ENCODE measurements at places on chromosomes 5 and 9.
A peak's percentile ranks its signal among the peaks of the same experiment; 100 is the strongest.

DNA sequence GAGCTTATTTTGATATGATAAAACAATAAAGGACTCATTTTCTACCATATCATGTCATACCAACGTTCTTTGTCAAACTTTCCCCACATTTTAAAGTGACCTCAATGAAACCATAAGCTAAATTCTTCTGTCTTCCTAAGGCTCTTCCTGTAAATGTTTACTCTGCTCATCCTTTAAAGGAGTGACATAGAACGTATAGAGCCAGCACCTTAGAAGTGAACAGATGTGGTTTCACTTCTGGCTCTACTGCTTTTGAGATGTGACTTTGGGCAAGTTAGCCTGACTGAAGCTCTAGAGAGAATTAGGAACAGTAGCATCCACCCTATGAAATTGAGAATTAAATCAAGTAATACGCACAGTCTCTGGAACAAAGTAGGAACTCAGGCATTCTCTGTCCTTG, 24.1 kb downstream of the SAR1B start:
- DNase-seq, result no peak

- no peak for DNase-seq
Observed at GRCh38 chr5:26326153-26326759, 712.1 kb downstream of the CDH9 start.

GRCh38 chr5:54742417-54742891, 224.9 kb downstream of the SNX18 start:
- no peak for DNase-seq

DNA sequence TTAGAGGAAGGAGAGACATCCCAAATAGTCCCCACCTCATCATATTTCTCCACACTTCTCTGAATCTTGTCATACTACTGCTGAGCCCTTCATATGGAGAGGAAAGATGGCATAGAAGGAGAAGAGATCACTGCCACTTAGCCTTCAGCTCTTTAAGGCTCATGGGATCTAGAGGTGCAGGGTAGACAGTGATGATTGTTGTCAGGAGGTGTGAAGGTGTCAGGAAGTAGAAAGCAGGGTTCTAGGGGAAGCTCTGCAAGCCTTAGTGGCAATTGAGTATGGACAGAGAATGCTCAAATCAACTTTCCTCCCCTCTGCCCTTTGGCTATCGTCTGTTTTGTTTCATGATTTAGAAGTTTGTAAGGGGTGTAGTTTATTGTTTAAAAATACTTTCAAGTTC, 505.7 kb downstream of the ZNF608 start:
- no peak for DNase-seq

GRCh38 chr5:156411185-156411613, 84.2 kb downstream of the SGCD start:
- no peak for DNase-seq

DNA sequence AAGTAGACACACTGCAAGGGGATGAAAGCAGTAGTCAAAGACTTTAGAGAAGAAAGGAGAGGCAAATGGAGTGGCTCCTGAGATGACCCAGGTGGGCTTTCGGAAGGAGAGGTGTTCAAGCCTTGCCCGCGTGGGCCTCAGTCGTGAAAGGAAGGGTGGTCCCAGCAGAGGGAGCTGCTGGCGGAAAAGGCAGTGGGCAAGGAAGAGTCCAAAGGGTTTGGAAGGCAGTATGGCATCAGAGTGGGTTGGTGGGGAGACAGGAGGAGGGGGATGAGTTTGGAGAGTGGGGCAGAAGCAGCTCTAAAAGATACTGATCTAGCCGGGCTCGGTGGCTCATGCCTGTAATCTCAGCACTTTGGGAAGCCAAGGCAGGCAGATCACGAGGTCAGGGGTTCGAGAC, 165.4 kb downstream of the GOLPH3 start:
- DNase-seq, result no peak

GRCh38 chr5:74372502-74373064, 267.9 kb downstream of the ENC1 start:
- DNase-seq, result no peak

DNA sequence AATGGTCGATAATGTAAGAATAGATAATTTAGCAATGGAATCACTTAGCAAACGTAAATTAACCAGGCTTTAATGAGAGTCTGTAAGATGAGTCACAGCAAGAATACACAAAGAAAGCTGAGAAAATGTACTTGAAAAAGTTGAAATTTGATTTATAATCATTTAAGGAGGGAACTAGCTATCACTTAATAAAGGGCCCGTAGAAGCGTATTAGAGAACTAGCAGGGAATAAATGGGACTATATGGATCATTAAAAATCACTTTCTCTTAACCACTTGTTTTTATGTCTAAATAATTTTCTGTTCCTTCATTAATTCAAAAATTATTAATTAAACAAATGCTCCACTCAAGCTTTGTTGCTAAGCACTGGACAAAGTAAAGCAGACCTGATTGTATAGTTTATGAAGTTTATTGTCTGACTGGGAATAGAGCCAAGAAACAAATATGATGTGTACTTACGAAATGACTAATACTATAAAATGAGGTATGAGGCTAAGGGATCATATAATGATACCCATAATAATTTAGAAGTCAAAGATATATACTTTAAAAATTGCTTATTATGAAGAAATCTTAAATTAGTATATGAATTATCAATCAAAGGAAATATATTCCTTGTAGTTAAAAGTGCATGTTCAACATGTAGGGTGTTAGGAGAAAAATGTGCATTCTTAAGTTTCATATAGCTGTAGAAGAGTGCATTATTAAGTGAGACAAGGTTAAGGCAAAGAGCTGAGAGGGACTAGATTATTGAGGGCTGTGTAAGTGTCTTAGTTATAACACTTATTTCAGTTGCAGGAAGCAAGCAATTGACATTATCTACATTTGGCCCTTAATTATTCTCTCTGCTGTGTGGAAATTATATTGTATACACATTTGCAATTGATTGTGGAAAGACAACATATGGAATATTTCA, 196.8 kb downstream of the PRDM9 start:
- DNase-seq, result no peak

DNA sequence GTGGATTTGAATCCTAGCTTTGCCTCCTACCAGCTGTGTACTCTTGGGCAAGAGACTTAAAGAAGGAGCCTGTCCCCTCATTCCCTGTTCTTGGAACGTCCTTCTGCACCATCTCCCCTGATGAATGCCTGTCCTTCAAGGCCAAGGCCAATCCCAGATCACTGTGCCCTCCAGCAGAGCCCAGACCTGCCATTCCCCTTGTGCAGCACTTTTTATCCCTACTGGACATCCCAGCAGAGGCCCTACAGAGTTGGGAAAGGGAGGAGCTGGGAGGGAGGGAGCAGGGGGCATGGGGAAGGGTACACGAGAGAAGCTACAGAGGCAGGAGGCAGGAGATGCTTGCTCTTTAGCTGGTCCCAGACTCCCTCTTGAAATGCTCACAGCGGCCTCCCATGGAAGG, 223.9 kb downstream of the PBX3 start:
- DNase-seq, result no peak

DNA sequence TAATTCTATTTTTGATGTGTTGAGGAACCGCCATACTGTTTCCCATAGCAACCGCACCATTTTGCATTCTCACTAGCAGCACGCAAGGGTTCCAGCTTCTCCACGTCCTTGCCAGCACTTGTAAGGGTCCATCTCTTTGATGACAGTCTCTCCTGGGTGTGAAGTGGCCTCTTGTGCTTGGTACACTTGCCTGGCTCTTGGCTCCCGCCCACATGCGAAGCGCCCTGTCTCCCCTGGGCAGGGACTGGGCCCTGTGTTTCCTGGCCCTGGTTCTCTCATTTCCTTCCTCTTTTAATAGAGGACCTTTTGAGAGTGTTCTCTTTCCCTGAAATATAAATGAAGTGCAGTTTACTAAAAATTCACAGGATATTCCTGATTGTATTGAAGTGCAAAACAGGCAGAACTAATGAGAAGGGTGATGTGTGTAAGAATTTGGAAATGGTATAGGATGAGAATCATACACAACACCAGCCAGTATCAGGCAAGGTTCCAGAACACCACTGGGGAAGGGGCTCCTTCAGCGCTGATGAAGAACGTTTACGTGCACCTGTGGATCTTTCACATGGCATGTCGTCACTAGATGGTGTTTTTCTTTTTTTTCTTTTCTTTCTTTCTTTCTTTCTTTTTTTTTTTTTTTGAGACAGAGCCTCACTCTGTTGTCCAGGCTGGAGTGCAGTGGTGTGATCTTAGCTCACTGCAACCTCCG, 73.0 kb downstream of the EHMT1 start:
- DNase-seq, result peak; percentile 66

- peak; percentile 74 for DNase-seq
Observed at GRCh38 chr9:105859428-105860091, 165.2 kb downstream of the TMEM38B start.

GRCh38 chr5:156042726-156043125, 284.2 kb upstream of the SGCD start:
- no peak for DNase-seq

GRCh38 chr9:128244837-128245231, 31.0 kb downstream of the GOLGA2 start:
- DNase-seq, result peak; percentile 38

GRCh38 chr5:93512799-93513198, 68.2 kb downstream of the NR2F1-AS1 start:
- DNase-seq, result no peak

DNA sequence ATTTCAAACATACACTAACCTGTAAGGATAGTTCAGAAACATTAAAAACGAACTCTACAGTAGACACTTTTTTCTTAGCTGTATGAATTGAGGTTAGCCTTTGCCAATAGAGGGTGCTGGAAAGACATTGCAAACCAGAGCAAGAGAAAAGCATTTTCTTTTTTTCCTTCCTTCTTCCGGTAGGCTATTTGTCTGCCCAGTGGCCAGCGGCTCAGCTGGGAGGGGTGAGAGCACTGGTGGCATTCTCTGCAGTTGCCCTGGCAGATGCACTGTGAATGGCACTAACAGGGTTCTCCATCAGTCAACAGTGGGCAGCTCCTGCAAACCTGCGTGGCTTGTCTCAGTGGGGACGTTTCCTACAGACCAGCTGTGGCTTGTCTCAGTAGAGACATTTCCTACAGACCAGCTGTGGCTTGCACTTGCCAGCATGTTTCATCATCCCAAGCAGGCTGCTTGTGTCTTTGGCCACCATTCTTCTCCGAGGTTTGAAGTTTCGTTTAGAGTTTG, 984.5 kb upstream of the CDH18 start:
- no peak for DNase-seq

Measured in inflammatory macrophage treated with lipopolysaccharide for 4 hours (primary cell).